ENCODE measurements at places on chromosomes 1 and 21.
A peak's percentile ranks its signal among the peaks of the same experiment; 100 is the strongest.

GRCh38 chr1:116133696-116134475 is 22.7 kb downstream of the MAB21L3 start:
- no peak for DNase-seq

DNA sequence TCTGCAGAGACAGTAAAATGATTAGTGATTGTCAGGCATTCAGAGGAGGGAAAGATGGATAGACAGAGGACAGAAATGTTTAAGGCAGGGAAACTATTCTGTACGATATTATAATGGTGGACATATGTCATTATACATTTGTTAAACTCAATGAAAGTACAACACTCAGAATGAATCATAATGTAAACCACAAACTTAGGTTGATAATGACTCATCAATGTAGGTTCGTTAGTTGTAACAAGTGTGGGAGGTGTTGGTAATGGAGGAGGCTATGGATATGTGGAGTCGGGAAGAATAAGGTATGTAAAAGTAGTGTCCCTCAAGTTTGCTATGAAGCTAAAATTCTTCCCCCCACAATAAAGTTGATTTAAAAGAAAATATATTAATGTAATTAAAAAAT is 455.0 kb downstream of the BRINP3 start:
- no peak for DNase-seq

DNA sequence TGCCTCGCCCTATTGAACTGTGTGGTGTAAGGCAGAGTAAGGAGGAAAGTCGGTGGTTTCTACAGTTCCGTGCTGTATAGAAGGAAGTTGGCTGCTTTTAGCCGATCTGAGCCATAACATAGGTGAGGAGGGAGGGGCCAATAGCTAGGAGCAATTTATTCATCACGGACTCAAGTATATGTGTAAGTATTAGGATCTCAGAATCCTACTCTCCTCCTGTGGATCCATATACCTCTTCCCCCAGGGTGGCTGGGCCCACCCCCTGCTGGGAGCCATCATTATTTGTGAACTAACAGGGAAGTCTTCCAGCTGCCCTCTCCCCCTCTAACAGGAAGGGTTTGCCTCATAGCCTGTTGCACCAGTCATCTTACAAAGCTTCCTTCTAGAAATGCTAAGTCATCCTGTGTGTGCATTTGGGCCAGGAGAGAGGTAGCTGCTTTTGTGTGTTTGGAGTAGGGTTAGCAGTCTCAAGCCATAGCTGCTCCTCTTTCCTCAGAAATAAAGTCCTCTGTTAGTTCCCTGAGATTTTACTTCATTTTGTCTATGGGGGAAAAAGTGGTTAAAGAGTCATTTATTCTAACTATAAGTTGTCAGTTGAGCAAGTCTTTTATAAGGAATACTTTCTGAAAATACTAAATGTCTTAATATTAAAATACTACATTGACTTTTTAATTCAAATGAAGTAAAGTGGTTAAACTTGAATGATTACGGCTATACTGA is 14.9 kb upstream of the CENPS start:
- DNase-seq = no peak

DNA sequence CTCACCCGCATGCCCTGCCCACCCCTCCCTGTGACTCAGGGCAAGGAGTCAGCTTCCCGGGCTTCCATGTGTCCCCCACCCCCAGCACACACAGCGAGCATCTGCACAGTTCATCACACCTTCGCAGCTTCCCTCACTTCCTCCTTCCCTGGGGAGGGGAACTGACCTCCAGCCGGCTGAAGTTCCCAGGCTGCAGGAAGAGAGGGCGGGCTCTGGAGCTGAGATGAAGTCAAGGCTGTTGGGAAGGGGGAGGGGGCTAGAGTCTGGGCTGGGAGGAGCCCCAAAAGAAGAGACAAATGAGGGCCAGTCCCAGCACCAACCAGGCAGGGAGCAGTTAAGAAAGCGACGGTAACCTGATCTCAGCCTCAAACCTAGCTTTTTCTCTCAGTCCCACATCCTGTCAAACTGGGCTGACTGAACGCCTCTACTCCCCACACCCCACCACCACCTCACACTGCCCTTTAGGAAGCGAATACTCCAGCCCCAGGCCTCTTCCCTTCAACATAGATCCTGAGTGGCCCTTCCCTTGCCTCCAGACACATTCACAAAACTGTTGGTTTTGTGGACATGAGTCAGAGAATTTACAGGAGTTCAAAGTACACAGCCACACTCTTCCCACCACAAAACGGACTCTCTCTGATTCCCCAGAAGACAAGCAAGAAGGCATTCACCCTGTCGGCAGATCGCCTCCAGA is 1.8 kb downstream of the RHOC start:
- no peak for DNase-seq

DNA sequence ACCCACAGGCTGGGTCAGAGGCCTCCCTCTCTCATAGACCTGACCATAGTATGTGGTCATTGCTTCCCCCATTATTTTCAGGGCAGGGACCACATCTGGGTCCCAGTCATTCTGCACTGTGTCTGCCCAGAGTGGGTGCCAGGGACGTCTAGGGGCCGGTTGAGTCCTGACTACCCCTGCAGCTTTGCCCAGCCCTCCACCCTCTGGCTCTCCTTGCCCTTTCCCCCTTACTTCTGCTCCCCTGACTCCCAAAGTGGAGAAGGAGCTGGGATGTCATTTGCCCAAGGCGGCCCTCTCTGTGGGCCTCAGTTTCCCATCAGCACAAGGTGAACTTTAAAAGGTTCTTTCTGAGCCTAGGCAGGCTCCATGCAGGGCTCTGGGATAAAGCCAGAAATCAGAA is 4.3 kb upstream of the TTC22 start:
- no peak for DNase-seq

DNA sequence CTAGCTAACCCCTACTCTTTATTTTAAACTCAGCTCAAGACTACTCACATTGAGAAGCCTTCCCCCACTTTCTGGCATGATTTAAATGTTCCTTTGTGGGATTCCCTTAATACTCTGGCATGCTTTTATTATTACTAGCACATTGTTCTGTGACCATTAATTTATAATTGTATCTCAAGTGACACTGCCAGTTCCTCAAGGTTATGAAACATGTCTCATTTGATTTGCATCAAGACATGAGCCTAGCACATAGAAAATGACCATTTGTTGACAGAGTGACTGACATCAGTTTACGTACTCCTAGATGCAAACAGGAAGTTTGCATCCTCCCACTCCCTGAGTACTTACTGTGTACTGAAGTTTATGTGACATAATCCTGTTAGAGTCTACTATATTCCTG is 15.2 kb downstream of the RGS4 start:
- DNase-seq = no peak

- DNase-seq = no peak
Observed at GRCh38 chr1:202131956-202132821, 9.5 kb downstream of the GPR37L1 start.

GRCh38 chr1:41884256-41885230 is 34.2 kb downstream of the HIVEP3 start:
- no peak for DNase-seq

DNA sequence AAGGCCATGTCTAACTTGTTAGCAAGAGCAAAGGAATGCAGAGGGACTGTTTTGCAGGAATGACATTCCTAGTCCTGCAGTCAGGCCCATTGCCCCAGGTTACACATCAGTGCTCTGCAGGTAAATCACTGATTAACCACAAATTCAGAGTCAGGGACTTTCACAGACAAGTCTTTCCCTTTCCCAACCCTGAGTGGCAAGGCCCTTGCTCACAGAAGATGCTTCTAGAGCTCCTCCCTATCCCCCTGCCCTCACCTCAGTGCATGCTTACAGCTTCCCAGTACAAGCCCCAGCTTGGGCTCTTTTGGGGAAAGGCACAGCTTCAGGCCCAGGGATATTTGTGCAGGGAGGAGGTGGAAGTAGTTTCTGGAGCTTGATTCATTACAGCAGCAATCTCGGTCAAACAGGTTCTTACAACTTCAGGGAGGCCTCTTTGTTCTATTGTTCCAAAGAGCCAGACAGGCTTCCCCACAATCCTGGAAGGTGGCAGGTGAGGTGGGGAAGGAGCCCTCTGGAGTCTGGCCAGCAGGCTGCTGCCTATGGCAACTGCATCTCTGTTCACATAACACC is 53.9 kb downstream of the CASQ2 start:
- no peak for DNase-seq

DNA sequence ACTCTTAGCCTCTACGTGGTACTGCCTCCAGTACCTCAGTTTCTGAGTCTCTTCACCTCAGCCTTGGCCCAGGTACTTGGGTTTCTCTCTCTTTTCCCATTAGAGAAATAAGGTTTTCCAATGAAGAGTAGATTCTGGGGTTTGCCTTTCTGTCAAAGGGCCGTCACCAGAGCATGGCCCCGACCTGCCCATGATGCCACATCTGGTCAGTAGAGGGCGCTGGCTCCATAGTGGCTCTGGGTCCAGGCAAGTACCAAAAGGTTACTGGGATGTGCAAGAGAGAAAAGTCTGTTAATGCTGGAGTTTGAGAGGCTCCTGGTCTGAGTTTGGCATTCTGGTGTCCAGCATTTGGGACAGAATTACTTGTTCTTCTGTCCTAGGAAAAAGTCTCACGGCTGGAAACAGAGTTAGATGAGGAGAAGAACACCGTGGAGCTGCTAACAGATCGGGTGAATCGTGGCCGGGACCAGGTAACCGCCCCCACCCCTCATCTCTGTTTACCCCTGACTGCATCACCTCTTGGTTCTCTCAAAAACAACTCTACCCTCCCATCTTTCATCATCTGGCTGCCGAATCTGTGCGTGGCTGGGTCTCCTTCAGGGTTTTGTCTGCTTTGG is 5.3 kb upstream of the TUFT1 start:
- DNase-seq = peak; percentile 66

GRCh38 chr1:109270623-109271317 is 12.2 kb downstream of the PSRC1 start:
- DNase-seq = no peak

- no peak for DNase-seq
Observed at GRCh38 chr1:99643021-99643779, 2.7 kb upstream of the PALMD start.

GRCh38 chr1:114100148-114100547 is 53.5 kb downstream of the SYT6 start:
- no peak for DNase-seq

DNA sequence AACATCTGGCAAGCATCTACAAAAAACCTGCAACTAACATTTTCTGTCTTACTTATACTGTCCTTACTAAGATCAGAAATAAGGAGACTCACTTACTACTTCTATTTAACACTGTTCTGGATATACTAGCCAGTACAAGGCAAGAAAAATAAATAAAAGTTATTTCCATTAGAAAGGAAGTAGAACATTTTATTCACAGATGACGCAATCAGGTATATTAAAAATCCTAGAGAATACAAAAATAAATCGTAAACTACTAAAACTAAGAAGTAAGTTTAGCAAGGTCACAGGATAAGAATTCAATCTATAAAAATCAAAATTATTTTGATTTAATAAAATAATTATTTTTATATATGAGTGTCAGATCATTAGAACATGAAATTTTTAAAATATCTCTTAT is 264.6 kb downstream of the BARHL2 start:
- no peak for DNase-seq

GRCh38 chr1:169586067-169586394 is 250 bp downstream of the F5 start:
- DNase-seq = no peak

- DNase-seq = no peak
Observed at GRCh38 chr1:160018900-160019299, 12.9 kb downstream of the PIGM start.

All from stimulated activated CD8-positive, alpha-beta memory T cell treated with anti-CD3 and anti-CD28 coated beads, Interleukin-4, amount 100 ng/mL, for 24 hours (primary cell).